ENCODE measurements at places on chromosomes 12 and 14.

- DNase-seq, result no peak
Observed at GRCh38 chr14:68621400-68622365, 171.2 kb downstream of the ZFP36L1 start.

DNA sequence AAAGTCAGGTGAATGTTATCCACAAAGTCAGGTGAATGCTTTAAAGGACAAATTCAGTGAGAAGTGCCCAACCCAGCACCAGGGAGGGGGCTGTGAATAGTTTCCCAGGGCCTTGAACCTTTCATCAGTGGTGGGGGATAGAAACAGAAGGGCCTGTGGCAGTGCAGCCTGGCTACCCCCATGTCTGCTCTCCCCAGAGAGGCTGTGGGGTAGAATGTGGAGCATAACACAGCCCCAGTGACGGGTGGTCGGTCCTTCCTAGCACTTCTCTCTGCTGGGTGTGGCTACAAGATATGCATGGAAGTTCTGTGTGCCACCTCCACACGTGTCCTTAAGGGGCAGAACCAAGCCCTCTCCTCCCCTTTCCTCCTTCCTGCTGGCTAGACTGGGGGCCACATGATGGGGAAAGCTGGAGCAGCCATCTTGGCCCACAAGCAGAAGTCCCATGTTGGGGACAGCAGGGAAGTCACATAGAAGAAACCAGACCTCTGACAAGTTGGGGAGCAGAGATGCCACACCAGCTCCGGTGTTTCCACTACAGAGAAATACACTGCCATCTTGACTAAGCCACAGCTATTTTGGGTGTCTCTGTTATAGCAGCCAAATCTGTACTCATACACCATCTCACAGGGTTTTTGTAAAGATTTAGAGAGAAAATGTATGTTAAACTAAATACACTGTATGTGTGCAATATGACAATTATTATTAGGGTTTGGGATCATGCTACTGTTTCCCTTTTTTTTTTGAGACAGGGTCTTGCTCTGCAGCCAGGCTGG, 17.0 kb downstream of the RITA1 start:
- no peak for DNase-seq

- DNase-seq, result no peak
Observed at GRCh38 chr12:65826353-65827171, 2.3 kb downstream of the HMGA2 start.

DNA sequence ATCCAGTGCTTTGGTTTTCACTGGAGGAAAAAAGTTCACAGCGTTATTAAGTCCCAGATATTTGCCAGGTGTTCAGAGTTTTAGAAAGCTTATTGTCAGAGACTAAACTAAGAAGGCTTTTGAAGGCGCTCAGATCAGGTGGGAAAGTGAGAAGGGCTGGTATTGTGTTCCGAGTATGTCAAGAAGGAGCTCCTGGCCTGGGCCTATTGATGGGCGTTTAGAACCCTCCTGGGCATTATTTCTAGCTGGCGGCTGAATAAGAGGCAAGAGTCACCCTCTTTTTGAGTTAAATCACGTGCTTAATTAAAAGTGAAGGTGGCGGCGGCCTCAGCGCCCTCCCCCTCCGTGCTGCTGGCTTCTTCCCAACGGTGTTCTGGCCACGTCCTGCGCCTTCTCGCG, 20.9 kb upstream of the GNS start:
- DNase-seq, result no peak

GRCh38 chr12:107402041-107403022, 283.3 kb upstream of the PWP1 start:
- no peak for DNase-seq

DNA sequence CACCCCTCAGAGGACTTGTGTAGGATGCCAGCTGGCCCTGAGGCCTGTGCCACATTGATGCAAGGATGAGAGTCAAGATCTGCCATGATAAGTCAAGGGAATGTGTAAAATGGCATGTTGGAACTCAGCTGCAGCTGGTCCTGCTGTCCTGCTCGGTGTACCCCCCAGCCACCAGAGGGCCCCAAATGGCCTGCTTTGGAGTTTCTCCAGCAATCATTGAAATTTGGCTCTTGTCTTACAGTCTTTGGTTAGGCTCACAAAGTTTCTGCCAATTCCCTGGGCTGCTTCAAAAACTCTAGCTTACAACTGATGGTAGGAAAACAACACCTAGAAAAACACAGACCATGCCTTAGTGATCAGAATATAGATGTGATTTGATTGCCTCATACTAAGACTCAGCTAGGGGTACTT, 76.8 kb downstream of the HSD17B6 start:
- peak; percentile 65 for DNase-seq

DNA sequence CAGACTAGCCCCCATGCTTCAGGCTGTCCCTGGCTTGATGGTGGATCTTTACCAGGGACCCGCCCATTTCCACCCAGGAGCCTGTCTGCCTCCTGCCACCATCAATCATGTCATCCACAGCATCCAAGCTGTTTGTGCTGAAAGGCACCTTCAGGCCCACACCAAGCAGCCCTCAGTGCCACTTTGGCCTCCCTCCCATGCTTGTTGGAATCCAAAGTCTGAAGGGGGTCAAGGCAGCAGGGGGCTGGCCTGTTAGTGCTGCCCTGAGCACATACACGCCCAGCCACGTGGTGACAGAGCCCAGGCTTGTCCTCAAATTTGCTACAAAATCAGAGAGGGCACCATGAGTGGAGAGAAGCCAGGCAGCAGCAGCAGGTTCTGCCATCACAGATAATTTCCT, 1146.8 kb downstream of the FSCB start:
- no peak for DNase-seq

DNA sequence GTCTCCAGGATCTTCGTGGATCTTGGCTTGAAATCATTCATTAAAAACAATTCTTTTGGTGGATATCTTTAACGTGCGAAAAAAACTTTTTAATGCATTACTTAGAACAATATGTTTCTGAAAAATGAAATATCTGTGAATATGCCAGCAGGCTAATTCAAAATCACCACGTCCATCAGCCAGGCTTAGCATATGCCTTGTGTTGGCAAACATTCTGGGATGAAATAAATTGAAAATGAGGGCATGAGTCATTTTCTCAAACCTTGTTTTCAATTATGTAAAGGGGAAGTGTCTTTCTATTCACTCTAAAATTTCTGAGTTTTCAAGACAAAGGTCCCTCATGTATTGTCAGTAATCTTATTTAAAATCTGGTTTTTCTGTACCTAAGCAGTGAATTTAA, 393.9 kb downstream of the PAWR start:
- DNase-seq, result no peak

DNA sequence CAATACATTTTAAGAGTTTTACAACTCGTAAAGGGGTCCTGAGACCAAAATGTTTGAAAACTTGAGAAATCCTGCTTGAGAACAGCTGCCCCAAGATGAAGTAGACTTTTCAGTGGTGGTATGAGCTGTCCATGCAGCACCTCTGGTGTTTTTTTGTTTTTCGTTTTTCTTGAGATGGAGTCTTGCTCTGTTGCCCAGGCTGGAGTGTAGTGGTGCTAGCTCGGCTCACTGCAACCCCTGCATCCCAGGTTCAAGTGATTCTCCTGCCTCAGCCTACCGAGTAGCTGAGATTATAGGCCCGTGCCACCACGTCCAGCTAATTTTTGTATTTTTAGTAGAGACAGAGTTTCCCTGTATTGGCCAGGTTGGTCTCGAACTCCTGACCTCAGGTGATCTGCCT, 5.5 kb downstream of the PAPOLA start:
- DNase-seq, result no peak

DNA sequence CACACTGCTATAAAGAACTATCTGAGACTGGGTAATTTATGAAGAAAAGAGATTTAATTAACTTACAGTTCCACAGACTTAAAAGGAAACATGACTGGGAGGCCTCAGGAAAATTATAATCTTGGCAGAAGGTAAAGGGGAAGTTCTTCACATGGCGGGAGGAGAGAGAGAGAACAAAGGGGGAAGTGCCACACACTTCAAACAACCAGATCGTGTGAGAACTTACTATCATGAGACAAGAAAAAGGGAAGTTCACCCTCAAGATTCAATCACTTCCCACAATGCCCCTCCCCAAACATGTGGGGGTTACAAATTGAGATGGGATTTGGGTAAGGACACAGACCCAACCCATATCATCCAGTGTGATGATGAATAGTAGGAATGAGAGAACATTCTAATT, 366.5 kb downstream of the LRFN5 start:
- peak; percentile 56 for DNase-seq

DNA sequence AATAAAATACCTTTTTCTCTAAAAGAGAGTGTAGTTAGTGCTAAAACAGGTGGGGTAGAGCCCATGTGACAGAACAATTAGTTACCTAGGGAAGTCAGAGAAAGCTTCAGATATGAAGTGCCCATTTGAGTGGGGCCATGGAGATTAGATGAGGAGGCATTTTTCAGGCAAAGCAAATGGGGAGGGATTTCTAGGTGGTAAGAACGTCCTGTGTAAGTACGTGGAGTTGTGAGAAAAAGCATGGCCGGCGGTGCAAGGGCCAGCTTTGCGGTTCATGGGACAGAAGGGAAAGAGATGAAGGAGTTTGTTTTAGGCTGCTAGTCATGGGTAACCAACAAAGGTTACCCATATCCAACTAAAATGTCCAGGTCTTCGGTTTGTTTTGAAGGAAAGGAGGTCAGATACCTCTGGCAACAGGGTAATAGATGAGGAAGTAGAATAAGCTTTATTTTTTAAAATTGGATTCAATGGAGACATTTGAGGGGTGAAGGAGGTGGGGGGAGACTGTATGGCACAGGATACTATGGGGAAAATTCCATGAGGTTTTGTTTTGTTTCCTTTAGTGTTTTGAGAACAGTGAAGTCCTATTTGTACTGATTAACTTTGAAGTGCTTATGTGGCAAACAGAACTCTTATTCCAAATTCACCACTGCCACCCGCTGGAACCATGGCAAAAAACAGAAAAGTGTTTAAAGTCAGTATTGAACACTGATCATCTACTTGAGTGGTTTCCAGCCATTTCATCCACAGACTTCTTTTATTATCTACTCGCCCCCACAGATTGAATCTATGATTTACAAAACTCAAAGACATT, 10.0 kb upstream of the SNRPF start:
- no peak for DNase-seq

GRCh38 chr12:114275932-114276785, 129.8 kb downstream of the TBX5 start:
- no peak for DNase-seq

DNA sequence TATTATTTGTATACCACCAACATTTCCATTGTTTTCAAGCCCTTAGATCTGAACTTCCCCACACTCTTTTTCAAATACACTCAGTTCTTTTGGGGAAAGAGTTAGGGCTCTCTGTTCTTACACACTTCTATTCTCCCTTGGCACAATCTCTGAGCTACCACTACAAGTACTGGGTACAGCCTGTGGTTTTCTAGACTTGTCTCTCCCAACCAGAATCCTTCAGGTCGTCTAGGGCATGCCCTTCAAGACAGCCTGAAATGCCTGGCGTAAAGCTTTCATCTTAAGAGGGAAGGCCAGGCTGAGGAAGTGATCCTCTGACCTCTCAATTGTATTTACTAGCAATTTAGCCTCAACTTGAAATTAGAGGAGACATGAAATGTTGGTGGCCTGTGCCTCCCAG, 1442.0 kb downstream of the AACS start:
- DNase-seq, result no peak

DNA sequence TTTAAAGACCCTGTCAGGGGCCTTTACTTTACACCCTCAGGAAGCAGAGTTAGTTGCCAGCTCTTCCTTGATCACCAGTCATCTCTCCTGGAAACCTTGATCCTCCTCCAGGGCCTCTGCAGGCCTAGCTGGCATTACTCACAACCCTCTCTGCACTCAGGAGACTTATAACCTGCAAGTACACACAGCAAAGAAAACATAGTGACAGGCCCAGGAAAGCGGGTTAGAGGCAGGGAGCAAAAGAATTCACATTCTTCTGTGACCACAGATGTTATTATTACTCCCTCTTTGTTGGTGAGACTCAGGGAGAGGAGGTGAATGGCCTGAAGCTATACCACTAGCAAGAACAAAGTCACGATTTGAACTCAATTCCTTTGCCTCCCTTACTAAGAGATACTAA, 87.4 kb downstream of the OR11H12 start:
- no peak for DNase-seq

DNA sequence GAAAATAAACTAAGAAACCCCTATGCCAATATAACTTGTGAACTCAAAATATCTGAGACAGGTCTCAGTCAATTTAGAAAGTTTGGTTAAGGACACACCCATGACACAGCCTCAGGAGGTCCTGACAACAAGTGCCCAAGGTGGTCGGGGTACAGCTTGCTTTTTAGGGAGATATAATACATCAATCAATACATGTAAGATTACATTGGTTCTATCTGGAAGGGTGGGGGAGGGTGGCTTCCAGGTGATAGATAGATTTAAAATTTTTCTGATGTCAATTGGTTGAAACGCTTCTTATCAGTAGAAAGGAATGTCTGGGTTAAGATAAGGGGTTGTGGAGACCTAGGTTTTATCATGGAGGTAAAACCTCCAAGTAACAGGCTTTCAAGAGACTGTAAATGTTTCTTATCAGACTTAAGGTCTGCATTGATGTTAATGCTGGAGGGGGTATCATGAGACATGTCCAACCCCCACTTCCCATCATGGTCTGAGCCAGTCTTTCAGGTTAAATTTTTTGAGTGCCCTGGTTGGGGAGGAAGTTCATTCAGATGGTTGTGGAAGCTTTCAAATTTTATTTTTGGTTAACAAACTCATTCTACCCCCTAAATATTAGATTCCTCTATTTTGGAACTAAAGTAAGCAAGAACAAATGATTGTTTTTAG, 82.0 kb upstream of the RASSF8 start:
- DNase-seq, result no peak

GRCh38 chr12:109291521-109292341, 17.4 kb downstream of the FOXN4 start:
- no peak for DNase-seq

- DNase-seq, result no peak
Observed at GRCh38 chr12:13368431-13368830, 171.9 kb downstream of the EMP1 start.

Measured in GDM1 (cell line).